Astrocyte (in vitro differentiated cells and primary cell): ENCODE measurements at places on chromosomes 5 and 9.

DNA sequence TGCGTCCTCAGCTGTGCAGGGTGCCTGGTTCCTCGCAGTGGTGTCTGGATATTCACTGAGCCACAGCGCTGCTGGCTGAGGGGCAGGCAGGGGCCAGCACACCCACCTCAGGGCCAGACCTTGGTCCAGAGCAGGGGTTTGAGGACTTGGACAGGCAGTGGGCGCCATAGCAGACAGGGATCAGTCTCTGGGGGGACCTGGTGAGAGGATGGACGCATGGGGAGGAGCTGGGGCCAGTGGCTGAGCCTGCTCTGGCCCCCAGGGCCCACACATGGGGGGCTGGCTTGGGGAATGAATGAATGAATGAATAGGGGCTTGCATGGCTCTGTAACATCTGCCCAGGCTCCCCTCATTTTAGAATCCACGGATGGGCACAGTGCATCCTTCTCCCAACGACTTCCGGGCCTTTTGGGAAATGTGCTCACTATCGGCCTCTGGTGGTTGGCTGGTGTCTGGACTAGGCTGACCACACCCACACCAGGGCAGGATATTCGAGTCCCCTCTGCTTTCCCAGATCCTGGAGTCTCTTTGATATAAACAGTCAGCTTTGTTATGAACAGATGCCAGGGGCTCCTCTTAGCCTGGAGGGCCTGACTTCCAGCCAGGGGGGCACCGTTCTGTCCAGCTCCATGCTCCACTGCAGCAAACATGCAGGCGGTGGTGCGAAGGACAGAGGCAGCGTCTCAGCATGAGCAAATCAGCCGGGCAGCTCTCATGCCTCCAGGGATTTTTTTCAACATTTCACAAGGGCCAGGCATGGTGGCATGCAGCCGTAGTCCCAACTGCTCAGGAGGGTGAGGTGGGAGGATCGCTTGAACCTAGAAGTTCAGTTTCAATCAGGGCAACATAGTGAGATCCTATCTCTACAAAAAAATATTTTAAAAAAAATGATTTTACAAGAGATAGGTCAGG is 62.6 kb downstream of the NEK6 start:
- H3K36me3 ChIP-seq = peaks cover 31% of the 10 kb centered on the region
- no peak overlapping the region for H3K27ac ChIP-seq
- no peaks in the 10 kb centered on the region for H3K4me1 ChIP-seq
- no peak for DNase-seq
- H3K27me3 ChIP-seq = no peaks in the 10 kb centered on the region
- no peak overlapping the region for H3K4me3 ChIP-seq

DNA sequence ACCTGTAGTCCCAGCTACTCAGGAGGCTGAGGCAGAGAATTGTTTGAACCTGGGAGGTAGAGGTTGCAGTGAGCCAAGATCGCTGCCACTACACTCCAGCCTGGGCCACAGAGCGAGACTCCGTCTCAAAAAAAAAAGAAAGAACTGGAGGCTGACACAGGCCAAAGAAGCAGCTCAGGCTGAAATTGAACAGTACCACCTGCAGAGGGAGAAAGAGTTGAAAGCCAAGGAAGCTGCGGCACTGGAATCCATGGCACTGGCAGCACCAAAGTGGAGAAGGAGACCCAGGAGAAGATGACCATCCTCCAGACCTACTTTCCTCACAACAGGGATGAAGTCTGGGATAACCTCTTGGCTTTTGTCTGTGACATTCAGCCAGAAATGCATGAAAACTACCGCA is 11.3 kb upstream of the TMEM141 start:
- no peaks in the 10 kb centered on the region for H3K4me1 ChIP-seq
- peaks cover 29% of the 10 kb centered on the region for H3K27me3 ChIP-seq
- H3K27ac ChIP-seq = no peak overlapping the region

GRCh38 chr9:65420771-65421170 is 135.8 kb upstream of the FOXD4L5 start:
- no peak for DNase-seq
- no peak overlapping the region for H3K4me3 ChIP-seq
- H3K36me3 ChIP-seq = no peaks in the 10 kb centered on the region

DNA sequence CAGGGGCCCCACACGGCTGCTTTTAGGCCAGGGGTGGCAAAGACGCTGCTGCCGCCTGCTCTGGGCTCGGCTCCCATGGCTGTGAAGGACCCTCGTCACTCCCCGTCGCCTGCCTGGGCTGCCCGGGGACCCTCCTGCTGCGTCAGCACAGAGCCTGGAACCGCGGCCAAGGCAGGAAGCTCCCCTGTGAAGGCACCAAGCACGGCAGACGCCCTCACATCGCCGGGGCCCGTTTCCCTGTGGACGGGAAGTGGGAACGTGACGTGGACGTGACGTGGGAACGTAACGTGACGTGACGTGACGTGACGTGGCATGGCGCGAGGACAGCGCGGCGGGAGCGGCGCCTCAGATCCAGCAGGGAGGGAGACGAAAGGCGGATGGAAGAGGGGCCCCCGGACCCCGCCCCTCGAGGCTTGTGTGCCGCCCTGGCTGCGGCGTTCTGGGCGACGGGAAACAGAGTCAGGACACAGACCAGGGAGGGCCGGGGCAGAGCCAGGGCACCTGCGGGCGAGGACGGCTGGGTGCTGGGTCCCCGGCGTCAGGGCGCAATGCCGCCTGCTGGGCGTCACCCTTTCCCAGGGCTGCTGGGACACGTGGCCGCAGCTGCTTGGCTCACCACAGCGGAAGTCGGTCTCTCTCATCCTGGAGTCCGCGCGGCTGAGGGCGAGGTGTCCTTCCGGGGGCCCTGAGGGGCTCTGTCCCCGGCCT is 53.1 kb downstream of the MRPL36 start:
- H3K36me3 ChIP-seq = no peaks in the 10 kb centered on the region
- no peak for DNase-seq
- no peaks in the 10 kb centered on the region for H3K4me1 ChIP-seq

GRCh38 chr5:133120156-133120750 is 68.4 kb downstream of the HSPA4 start:
- DNase-seq = no peak
- no peaks in the 10 kb centered on the region for H3K4me1 ChIP-seq
- no peak overlapping the region for H3K4me3 ChIP-seq
- H3K36me3 ChIP-seq = no peaks in the 10 kb centered on the region

GRCh38 chr5:17832949-17833745 is 198.9 kb downstream of the TAF11L14 start:
- no peaks in the 10 kb centered on the region for H3K27me3 ChIP-seq
- no peaks in the 10 kb centered on the region for H3K36me3 ChIP-seq
- peak; percentile 4 for DNase-seq
- H3K4me3 ChIP-seq = no peak overlapping the region
- H3K27ac ChIP-seq = peak overlapping the region; percentile 6

GRCh38 chr9:114446672-114447450 is 58.4 kb downstream of the WHRN start:
- H3K36me3 ChIP-seq = no peaks in the 10 kb centered on the region
- H3K4me1 ChIP-seq = peaks cover 13% of the 10 kb centered on the region
- no peak overlapping the region for H3K4me3 ChIP-seq
- peaks cover 13% of the 10 kb centered on the region for H3K27me3 ChIP-seq
- H3K27ac ChIP-seq = no peak overlapping the region

GRCh38 chr9:107925749-107926297 is 436.3 kb upstream of the KLF4 start:
- H3K27ac ChIP-seq = no peak overlapping the region
- H3K36me3 ChIP-seq = no peaks in the 10 kb centered on the region
- no peak overlapping the region for H3K4me3 ChIP-seq

- H3K27me3 ChIP-seq = no peaks in the 10 kb centered on the region
- peaks cover 23% of the 10 kb centered on the region for H3K4me1 ChIP-seq
- peak; percentile 71 for DNase-seq
- peaks cover 9% of the 10 kb centered on the region for H3K36me3 ChIP-seq
- peak overlapping the region; percentile 92 for H3K4me3 ChIP-seq
These were observed 2.8 kb upstream of the RACK1 start for GRCh38 chr5:181246276-181247049.

- no peaks in the 10 kb centered on the region for H3K36me3 ChIP-seq
- H3K27ac ChIP-seq = no peak overlapping the region
- DNase-seq = no peak
- no peak overlapping the region for H3K4me3 ChIP-seq
- peaks cover 3% of the 10 kb centered on the region for H3K4me1 ChIP-seq
- H3K27me3 ChIP-seq = no peaks in the 10 kb centered on the region
These were observed 54.9 kb downstream of the ADGRV1 start for GRCh38 chr5:90613459-90613858.
